ENCODE measurements at places on chromosomes 3 and 15.

DNA sequence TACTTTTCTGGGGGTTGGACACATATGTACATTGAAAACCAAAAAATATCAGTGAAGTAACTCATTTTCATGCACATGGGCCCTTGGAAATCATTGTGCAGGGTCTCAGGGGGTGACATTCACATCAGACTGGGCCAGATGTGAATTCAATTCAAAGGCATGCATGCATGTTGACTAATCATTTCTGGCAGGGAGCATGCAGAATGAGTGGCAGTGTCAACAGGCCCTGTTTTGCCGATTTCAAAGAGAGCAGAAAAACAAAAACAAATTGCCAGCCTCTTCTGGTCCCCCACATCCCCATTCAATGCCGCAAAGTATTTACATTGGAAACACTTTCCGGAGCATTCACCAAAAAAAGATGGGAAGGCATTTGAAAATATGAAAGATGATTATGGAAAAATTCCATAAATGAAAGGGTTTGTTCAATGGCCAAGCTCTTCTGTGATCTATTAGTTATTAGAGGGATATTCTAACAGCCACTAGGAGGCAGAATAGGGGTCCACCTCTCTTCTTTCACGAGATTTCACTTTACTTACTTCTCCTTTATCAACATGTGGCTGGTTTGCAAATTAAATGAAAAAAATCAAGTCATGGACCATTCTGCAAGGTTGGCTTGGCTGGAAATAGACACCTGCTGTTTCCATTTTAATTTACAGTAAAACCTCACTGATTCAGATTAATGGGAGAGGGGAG lies 119.9 kb upstream of the FEZF2 start:
- no peak for DNase-seq

GRCh38 chr3:25725810-25726209 lies 57.4 kb downstream of the NGLY1 start:
- no peak for DNase-seq

DNA sequence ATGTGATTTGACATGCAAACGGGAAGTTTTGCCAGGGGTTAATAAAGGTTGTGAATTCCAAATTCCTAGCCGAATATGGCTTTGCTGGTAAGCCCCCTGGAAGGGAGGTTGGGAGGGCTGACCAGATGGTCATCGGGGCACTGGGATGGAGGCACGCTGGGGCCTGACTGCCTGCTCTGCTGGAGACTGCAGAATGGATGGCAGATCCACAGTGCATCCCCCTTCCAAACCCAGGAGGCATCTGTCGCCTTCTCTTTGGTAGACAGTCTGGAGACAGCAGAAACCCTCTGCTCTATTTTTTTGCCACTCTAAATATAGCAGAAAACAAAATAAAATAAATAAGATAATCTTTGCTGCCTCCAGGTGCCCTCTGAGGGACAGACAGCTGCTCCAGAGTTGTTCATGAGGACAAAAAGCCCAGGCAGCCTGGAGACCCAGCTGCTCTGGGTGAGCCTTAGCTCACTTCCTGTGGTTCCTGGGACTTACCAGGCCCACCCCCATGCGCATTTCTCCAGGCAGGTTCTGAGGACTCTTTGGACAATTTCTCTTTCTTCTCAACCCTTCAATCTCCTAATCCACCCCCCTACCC lies 6.1 kb upstream of the SPTBN5 start:
- no peak for DNase-seq

- no peak for DNase-seq
These were observed 165.7 kb upstream of the TSC22D2 start for GRCh38 chr3:150242220-150242936.
